AG20443 (cell line): ENCODE measurements at places on chromosomes 11 and 22.

GRCh38 chr11:79485694-79486093 is 44.9 kb upstream of the TENM4 start:
- no peak for DNase-seq

GRCh38 chr22:40487663-40488249 is 117.4 kb downstream of the SGSM3 start:
- DNase-seq: peak; percentile 25

GRCh38 chr22:27028093-27028492 is 370.7 kb downstream of the MIAT start:
- no peak for DNase-seq

GRCh38 chr11:35050541-35050995 is 88.4 kb upstream of the CD44 start:
- DNase-seq: no peak

- DNase-seq: no peak
These were observed 16.1 kb downstream of the ARHGAP1 start for GRCh38 chr11:46684367-46684766.

GRCh38 chr22:20141186-20142077 is 9.4 kb downstream of the CCDC188 start:
- DNase-seq: peak; percentile 71

DNA sequence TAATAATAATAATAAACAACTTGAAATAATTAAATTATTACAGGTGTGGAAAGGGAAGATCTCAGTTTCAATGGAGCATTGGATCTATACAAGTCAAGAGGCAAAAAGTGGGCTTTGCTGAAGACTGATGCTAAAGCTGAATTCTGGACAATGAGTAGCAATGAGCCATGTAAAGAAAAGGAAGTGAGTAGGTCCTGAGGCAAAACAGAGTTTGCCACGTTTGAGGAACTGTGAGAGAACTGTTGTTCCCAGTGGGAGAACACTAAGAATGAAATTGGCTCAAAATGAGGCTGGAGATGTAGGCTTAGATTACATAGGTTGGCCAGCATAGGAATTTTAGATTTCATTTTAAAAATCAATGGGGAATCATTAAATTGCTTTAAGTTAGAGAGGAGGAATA is 33.9 kb upstream of the TEAD1 start:
- no peak for DNase-seq

DNA sequence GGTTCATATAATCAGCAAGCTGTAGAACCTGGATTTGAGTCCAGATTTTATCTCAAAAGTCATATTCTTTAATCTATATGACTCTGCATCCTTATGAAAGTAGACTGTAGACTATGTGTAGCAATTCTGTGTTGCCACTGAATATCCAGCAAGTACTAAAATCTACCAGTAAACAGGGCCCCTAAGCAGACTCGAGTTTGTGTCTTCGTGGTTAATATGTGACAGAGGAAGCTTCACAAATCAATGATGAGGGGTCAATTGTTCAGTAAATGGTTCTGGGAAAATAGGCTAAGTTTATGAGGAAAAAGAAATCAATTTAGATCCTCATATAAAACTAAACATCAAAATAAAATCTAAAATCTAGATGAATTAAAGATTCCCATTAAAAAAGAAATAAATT is 648.5 kb upstream of the KIRREL3 start:
- no peak for DNase-seq

GRCh38 chr11:120425527-120425926 is 86.0 kb upstream of the GRIK4 start:
- no peak for DNase-seq

DNA sequence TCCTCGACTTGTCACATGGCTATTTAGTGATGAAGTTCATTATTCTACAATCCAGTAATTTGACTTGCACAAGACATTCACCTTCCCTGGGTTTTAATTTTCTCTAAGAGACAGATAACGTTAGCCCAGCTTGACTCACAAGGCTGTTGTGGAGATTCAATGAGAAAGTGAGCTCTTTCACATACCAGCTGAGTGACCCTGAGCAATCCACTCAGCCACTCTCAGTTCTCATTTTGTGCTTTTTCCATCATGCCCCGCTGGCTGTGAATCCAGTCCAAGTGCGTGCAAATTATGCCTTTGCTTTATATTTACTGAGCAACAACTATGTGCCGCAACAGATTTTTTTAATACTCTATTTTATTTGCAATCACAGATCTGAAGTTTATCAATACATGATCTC is 176.5 kb downstream of the LARGE1 start:
- no peak for DNase-seq

DNA sequence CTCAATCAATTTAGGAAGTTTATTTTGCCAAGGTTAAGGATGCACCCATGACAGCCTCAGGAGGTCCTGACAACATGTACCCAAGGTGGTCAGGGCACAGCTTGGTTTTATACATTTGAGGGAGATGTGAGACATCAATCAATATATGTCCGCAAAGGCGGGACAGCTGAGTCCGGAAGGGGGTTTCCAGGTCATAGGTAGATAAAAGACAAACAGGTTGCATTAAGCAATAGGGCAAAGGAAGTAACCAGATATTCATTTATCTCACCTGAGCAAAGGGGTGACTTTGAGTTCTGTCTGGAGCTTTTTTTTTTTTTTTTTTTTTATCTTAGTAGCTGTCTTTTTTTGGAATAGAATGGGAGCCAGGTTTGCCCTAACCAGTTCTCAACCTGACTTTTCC is 2.0 kb upstream of the TRIM34 start:
- DNase-seq: no peak

GRCh38 chr22:35212009-35212408 is 45.3 kb upstream of the HMGXB4 start:
- DNase-seq: no peak

DNA sequence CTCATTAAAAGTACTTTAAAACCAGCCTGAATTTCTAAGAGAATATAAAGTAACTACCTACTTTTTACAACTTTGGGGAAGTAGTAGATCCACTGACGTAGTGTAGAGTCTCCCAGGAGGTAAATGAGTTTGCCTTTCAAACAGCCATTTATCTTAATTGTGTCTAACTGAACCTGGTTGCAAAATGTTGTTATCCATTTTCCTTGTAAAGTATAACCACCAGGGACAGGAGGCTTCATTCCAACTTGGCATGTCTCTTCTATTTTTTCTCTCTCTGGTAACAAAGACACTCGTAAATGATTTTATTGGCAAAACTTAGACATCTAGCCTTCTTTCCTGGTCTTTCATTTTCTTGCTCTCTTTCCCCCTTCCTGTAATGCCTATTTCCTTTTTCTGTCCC is 36.9 kb downstream of the NXPE1 start:
- DNase-seq: no peak

DNA sequence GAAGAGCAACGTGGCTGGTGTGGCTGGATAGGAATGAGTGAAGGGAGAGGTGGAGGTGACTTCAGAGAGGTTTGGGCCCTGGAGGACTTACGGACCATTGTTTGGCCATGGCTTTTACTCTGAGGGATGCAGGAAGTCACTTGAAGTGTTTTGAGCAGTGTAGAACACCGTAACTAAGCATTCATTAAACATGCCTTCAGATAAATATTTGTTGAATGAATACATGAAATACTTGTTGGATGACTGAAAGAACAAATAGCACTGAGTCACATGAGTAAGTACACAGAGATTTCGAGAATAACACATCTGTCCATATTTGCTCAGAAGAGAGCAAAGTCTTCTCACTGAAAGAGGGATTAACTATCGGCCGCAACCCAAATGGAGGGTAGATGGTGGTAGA is 182.7 kb upstream of the SNX19 start:
- DNase-seq: peak; percentile 24

GRCh38 chr11:12897390-12897789 is 111.7 kb upstream of the RASSF10 start:
- no peak for DNase-seq

DNA sequence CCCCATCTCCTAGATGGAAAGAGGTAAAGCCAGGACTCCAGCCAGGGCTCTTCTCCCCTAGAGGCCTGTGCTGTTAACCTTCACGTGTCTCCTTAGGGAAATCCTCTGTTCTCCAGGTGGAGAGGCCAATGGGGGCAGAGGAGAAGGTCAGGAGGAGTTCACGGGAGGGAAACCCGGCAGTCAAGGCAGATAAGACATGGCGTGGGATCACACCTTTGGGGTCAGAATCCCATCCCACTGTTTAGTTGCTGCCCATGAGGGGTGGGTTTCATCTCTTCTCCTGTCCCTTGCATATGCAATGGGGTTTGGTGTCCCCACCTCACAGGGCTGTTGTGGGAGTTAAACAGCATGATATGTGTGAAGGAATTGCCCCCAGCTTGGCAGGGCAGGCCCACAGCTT is 469.7 kb downstream of the TBC1D22A start:
- DNase-seq: no peak

- DNase-seq: peak; percentile 32
These were observed 497 bp upstream of the SSRP1 start for GRCh38 chr11:57336111-57336666.

GRCh38 chr11:131206671-131207070 is 163.7 kb upstream of the NTM start:
- no peak for DNase-seq

GRCh38 chr11:105393326-105393725 is 216.5 kb upstream of the GRIA4 start:
- DNase-seq: no peak

DNA sequence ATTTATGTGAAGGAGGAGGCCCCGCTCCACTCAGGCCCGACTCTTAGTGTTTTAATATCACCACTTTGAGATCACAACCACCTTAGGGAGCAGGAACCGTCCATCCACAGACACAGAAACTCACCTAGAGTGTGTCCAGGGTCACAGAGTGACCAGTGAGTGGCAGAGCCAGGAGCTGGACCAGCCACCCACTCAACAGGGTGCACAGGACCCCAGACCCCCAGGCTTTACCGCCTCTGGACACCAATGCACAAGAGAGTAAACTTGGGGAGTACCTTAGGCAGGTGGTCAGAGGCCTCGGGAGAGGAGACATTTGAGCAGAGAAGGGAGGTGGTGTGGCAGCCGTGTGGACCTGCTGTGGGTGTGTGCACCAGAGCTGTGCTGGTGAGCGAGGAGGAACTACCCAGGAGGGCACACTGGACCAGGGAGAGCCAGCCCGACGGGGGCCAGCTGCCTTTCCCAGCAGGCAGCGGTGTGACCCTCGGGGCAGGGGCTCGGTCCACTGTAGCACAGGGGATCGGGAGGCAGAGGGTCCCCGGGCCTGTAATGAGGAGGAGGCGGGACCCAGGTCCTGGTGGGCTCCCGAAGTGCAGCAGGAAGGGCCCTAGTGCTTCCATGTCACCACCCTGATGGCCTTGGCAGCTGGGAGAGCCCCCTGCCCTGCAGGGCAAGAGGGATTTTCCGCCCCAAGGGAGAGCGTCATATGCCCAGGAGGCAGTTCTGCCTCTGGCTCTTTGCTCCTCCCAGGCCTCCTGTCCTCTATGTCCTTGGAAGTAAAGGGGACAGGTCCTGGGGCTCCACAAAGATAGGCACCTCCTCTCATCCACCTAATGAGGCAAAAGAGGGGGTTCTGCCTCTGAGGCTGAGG is 7.5 kb upstream of the NLRP6 start:
- no peak for DNase-seq

- no peak for DNase-seq
These were observed 36.5 kb upstream of the SLC22A24 start for GRCh38 chr11:63180536-63180935.

GRCh38 chr11:26974069-26974783 is 19.7 kb upstream of the FIBIN start:
- DNase-seq: peak; percentile 39

DNA sequence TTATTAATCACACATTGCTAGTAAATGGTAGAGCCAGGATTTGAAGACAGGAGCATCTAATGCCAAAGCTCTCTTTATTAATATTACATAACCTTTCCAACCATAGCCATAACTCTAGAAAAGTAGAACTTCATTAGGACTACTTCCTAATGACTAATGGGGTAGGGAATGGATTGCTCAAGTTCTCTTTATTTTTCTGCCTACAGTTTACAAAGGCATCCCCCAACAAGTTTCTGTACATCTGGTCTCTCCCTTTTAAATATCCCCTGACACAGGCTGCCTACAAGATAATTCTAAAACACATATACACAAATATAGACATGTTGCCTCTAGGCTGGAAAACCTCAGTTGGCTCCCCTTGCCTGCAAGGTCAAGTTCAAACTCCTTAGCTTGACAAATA is 534.9 kb downstream of the SOX6 start:
- no peak for DNase-seq

DNA sequence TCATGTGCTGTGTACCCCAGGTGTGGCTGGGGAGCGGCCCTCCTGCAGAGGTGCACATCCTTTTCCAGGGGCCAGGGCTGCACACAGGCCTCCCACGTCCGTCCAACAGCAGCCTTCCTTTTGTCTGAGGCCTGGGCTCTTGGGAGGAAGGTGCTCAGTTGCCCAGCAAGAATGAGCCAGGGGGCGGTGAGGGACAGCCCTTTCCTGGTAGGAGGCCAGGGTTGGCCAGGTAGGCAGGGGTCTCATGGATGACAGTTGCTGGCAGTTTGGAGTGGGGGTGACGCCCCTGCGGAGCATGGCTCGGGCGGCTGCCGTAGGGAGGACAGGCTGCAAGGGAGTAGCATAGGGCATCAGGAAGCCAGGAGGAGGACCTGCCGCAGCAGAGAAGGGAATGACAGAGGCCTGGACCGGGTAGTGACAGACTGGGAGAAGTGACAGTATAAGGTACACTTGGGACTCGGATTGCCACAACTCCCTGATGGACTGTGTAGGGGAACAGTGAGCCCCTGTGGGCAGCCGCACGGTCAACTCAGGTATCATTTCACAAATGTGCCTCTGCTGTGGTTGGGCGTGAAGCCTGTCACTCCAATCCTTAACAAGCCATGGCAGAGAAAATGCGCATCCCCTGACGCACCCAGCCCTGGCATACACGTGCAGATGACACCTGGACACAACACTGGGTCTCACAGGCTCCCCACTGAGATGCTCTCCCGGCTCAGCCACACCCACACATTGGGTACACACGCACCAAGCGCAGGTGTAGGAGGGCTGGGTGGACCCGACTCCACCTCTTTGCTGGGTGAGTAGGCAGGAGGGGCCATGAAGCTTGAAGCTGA is 79.7 kb downstream of the DGCR2 start:
- no peak for DNase-seq

DNA sequence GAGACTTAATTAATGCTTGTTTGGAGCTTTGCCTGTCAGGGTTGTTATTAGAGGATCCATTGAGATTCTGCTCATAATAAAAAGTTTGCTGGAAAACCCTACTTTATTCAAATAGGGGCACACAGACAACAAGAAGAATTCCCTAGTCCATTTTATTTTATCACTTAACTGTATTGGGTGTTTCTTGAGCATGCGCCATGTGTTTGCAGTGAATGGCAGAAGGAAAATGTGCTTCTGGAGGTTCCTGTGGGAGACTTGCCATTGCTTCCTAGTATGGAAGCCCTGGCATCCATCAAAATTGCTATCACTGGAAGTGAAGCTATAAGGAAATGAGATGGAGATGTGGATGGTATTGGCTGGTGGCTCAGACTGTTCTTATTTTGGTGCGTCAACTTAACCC is 106.6 kb upstream of the GALNT18 start:
- no peak for DNase-seq

GRCh38 chr22:29848111-29848510 is 10.0 kb upstream of the ASCC2 start:
- DNase-seq: no peak

DNA sequence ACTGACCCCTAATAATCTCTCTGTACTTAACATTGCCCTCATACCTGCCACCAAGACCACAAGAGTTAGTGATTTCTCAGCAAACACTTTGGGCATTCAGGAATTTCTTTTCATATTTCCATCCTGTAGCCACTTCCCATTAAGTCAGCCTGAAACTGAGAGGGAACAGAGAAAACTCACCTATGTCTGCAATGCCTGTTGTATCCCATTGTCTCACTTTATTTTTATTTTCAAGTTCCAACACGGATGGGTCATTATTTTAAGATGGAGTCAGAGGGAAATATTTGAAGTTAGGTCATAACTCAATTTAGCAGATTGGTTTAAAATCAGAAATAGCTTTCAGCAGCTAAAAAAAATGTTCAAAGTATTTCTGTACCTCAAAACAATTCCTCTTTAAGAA is 937.8 kb upstream of the CHORDC1 start:
- DNase-seq: no peak
